Astrocyte of the cerebellum (primary cell): ENCODE measurements at places on chromosomes 4 and X.
A peak's percentile ranks its signal among the peaks of the same experiment; 100 is the strongest.

GRCh38 chr4:99635601-99636000, 22.0 kb downstream of the C4orf54 start:
- no peak for DNase-seq

DNA sequence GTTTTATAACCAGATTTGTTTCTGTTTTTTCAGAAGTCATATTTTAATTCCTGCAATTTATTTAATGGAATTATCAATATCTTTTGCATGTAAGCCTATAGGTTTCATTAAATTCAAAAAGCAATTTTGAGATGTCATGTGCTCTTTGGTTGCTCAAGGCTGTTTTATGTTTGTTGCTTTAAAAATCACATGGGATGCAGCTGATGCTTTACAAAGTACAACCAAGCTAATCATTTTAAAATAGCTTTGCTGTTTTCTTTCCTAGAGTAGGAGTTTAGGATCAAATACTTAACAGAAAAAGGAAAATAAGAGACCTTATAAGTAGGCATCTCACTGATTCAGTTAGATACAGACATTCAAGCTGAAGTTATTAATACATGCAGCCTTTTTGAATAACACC, 11.3 kb downstream of the CPEB2 start:
- DNase-seq, result no peak

DNA sequence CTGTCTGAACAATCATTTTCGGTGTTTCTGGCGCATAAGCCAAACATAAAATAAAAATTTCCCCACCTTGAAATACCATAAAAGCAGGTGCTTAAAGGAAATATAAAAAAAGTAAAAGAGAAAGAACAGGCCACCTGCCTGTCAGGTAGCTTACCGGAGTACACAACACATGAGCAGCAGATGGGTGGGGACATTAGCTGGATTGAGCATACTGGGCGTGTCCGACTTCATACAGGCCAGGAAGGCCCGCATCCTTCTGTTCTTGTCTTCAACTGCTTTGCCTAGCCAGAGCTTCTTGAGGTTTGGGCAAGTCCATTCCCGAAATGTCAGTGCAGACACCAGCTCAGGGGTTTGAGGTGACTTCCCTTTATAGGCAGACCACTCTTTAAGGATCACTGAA, 66.7 kb downstream of the FAM120C start:
- no peak for DNase-seq

GRCh38 chrX:4936315-4936714, 1222.9 kb upstream of the PRKX start:
- no peak for DNase-seq

GRCh38 chr4:174467107-174467506, 55.2 kb downstream of the HPGD start:
- DNase-seq, result peak; percentile 2

GRCh38 chrX:9700555-9700954, 65.1 kb downstream of the GPR143 start:
- no peak for DNase-seq

GRCh38 chrX:49892542-49892941, 13.3 kb downstream of the USP27X start:
- DNase-seq, result no peak

DNA sequence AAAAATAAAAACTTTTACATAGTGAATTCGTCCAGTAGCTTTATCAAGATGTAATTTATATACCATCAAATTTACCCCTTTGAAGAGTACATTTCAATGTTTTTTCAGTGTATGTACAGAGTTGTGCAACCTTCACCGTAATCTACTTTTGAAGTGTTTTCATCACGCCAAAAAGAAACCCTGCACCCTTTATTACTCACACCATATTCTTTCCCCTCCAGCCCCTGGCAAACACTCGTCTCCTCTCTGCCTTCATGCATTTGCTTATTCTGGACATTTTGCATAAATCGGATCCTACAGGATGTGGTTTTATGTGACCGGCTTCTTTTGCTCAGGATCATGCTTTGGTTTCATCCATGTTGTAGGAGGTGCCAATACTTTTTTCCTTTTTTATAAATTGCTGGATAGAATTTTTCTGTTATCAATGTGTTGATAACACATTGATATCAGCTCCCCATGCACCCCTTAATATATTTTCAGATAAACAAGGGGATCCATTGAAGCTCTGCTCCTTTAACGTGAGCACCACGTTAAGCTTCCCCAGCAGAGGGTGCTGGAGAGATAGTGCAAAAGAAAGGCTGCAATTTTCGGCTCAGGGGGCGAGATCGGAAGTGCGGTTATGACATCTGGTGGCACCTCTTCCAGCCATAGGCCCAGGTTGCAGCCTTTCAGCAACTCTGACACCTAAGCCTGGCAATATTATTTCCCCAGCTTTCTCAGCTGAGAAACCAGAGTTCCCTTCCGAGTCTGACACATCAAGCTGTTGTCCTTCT, 100.1 kb upstream of the VCX3B start:
- no peak for DNase-seq

GRCh38 chr4:6873792-6874461, 35.7 kb upstream of the TBC1D14 start:
- DNase-seq, result peak; percentile 41

GRCh38 chr4:122710434-122711308, 21.8 kb upstream of the BBS12 start:
- DNase-seq, result no peak

GRCh38 chrX:153245288-153245731, 66.2 kb downstream of the MAGEA1 start:
- DNase-seq, result no peak

GRCh38 chr4:37258221-37258620, 13.7 kb downstream of the NWD2 start:
- no peak for DNase-seq

DNA sequence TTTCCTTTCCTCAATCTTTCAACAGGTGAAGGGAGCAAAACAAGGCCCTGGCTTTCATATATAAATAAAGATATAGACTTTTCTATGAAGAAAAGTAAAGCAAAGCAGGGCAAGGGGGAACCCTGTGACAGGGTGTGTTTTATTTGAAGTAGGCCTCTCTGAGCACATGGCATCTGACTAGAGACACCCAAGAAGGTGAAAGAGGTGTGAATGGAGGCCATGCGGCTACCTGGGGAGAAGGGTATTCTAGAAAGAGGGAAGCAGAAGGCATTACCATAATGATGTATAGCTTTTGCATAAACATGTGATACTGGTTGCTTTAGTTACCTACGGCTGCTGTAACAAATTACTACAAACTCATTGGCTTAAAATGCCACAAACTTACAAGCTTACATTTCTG, 75.8 kb downstream of the DHX15 start:
- DNase-seq, result no peak

DNA sequence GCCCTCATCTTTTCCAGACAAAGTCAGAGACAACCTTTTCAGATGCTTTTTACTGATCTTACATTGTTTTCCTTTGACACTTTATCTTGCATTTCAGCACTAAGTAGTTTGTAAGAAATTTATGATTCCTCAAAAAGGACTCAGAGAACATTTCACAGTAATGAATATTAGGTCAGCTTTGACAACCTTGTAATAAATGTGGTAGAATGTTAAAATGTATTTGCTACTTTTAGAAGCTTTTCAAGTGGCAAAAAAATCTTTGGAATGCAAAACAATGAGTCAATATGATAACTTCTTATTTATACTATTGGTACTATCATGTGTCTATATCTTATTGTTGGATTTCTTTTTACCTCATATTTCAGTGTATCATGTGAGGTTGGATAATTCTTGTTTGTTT, 146.2 kb upstream of the FAT4 start:
- DNase-seq, result no peak

DNA sequence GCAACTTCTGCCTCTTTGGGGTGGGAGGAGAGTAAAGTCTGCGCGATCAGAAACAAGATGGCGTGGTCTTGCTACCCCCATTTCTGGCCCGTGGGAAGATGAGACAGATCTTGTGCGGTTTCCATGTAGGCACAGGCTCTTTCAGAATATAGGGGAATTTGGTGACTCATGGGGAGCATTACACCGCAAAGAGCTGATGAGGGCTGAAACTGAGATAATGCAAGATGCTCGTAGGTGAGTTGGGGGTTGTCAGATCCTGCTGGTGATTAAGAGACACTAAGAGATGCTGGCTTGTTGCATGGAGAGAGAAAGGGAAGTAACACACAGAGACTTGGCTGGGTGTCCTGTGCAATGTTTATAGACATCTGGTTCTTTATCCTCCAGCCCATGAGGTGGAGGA, 1.5 kb downstream of the EVC start:
- peak; percentile 41 for DNase-seq

DNA sequence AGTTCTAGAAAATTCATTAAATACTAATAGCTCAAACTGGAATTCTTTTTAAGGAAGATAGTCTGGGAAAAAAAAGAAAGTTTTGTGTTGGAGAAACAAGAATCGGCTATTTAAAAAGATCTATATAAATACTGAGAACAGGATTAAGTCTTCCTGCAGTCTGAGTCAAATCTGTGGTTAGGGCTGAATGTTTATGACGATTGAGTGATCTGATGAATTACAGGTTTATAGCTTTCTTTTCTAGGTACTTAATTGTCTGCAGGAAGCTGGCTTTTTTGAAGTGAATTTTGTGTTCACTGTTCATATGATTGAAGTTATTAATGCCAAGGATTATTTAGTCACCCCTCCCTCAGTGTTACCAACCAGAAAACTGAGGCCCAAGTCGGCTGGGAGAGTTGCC, 42.2 kb downstream of the TLL1 start:
- DNase-seq, result no peak

DNA sequence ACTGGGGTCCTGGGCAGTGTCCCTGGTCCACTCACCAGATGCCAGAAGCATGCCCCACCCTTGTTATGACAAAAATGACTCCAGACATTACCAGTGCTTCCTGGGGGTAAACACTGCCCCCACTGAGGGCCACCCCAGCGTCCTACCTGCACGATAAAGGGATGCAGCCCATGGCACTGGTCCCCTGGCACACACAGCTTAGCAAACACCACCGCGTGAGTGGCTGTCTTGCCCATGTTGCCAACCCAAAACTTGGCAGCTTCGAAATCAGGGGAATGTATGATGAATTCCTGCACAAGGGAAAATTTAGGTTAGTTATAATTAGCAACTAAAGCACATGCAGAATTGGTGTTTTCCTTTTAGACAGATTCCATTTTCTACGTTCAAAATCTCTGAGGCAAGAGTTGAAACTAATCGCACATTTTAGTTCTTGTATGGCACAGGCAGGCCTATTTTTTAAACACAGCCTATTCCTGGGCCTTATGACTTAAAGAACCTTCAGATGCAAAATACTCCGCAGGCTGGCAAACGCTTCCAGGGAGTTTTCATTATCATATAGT, 30.4 kb downstream of the ACOX3 start:
- no peak for DNase-seq

DNA sequence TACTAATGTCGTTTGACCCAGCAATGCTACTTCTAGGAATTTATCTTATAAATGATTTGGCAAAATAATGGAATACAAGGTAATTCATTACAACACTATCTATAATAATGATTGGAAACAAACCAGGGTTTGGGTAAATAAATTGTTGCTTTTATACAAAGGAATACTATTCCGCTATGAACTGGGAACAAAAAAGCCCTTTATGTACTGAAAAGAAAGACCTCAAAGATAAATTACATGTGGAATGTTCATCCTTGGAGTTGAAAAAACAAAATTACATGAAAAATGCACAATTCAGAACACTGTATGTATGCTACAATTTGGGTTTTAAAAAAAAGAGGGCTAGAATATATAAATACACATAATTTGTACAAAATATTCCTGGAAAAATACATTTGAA, 5.2 kb upstream of the NUP54 start:
- no peak for DNase-seq

DNA sequence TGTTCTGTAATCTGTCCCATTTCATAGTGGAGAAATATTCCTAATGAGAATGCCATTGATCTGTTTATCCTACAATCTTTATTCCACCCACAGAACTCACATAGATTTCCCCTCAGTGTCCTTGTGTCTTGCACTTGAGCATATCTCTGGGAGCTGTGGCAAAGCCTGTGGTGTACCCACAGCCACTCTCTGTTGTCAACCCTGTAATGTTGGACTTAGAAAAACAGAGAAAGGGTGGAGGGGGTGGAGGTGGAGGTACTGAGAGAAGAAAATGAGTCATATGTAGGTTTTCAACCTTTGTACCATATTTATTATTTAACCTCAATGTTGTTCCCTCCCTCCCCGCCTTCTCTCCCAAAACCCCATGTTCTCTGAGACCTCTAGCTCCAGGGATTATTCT, 46.9 kb upstream of the TLL1 start:
- no peak for DNase-seq

DNA sequence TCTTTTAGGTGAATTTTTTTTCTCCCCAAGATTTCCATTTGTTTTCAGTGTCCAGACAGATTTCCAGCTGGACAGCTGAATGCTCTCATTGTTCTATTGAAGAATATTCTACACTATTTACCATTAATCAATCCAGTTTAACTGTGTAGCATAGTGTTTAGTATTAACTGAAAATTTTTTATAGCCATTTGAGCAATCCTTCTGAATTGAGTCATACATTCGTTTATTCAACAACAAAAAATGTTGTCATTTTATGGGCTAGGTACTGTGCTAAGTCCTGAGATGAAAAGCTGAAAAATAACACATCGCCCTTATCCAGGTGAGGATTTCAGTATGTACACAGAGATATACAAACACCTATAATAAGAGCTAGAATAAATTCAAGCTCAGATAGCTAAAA, 223.3 kb downstream of the COL25A1 start:
- no peak for DNase-seq

DNA sequence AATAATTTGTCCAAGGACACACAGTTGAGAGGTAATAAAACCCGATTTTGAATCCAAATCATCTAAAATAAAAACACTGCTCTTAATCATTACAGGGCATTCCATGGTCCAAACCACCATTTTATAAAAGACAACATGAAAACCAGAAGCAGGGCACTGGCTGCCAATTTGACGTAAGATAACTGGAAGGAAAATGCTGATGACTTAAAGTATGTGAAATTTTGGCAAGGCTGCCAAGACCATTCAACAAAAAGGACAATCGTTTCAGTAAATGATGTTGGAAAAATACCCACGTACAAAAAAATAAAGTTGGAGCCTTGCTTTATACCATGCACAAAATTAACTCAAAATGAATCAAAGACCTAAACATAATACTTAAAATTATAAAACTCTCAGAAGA, 344.4 kb downstream of the RAPGEF2 start:
- no peak for DNase-seq

DNA sequence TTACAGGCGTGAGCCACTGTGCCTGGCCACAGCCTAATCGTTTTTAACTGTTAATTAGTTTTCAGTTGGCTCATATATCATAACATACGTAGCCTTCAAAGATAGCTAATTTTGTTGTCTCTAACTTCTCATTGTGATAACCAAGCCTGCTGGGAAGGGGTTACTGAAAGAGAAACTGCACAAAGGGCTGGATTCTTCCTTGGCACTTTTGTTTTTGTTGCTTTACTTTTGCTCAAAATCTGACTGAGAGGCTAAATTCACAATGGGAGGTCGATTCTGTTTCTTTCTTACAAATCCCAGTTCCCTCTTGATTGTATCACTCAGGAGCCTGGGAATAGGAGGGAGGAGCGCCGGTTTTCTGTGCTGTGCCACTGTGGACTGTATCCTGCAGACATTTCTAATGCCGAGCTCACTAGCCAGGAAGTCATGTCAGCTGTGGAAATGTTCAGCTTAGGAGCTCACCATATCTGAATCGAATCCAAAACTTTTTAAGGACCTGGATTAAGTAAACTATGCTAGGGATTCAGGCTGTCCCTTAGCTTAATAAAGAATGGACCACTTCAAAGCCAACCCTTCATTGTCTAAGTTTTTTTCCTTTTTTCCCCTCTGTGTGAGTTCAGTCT, 120.5 kb upstream of the FAT1 start:
- DNase-seq, result no peak

- peak; percentile 46 for DNase-seq
Observed at GRCh38 chr4:74501579-74501978, 56.6 kb downstream of the AREG start.
